ENCODE measurements at places on chromosomes 3 and 15.

GRCh38 chr3:188890572-188891270 is 281.1 kb upstream of the TPRG1 start:
- DNase-seq, result no peak

DNA sequence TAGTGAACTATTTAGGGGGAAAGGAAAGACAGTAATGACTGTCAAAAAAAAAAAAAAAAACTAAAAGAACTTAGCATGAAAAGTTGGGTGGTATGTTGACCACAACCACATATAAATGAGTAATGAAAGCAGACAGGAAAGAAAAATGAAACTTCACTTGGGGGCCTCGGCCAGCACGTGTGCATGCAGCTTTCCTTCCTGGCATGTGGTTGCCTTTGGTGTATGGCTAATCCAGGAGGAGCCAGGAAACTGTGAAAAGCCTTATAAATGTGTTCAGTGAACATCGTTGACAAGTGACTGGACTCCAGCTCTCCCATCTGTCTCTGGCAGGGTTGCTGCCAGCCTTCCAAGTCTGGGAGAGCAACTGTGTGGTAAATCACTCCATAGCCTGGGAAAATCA is 195.1 kb downstream of the DTWD1 start:
- no peak for DNase-seq

DNA sequence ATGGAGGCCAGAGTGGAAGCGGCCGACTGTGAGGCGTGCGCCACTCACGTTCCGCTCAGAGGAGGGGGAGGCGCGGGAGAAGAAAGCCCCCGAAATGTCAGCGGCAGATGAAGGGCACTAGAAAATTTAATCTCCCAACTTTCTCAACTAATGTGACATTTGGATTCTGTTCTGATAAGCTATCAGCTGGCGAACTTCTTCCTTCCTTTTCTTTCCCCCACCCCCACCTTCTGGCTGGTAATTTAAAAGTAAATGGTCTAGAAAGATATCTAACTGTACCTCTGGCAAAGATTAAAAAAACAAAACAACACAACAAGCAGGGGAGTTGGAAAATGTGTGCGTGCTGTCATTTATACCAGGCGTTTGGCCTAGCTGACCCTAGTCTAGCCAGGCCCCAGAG is 26.4 kb upstream of the TMEM115 start:
- DNase-seq, result no peak

GRCh38 chr15:98891301-98891700 is 116.3 kb downstream of the PGPEP1L start:
- DNase-seq, result no peak

DNA sequence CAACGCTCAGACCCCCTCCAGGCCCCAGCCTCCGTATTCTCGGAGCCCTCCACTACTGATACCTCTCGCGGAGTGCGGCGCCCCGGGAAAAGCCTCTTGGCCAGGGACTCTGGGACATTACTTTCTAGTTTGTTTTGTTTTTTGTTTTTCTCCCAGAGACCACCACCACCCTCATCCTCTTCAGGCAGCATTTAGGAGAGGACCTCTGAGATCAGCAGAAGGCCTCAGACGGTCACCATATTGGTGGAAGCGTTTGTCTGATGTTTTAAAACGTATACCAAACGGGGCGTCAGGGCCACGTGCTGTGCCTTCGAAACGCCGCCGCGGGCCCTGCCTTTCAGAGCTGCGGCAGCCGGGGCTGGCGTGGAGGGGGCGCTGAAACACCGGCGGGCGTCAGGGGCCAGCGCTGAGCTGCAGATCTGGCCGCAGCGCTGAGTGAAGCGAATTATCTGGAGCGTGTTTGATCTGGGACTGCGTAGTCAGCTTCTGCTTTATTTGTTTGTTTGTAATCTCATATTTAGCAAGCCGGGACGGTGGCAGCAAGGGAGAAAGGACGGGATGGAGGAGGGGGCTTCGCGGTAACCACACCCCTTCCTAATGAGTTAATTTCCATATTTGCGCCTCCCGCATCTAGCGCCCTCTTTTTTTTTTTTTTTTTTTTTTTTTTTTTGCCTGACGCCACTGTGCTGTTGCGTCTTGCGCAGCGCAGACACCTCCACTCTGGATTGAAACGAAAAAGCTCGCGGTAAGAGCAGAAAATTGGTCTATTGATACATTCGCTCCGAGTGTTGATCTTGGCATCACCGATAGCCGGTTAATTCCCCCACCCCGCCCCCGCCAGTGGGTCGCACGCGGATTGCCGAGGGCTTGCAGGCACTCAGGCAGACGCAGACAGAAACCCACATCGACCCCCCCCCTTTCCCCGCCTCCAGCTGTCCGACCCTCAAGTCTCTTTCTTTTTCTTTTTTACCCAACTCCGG is 14.9 kb downstream of the SOX2 start:
- no peak for DNase-seq

DNA sequence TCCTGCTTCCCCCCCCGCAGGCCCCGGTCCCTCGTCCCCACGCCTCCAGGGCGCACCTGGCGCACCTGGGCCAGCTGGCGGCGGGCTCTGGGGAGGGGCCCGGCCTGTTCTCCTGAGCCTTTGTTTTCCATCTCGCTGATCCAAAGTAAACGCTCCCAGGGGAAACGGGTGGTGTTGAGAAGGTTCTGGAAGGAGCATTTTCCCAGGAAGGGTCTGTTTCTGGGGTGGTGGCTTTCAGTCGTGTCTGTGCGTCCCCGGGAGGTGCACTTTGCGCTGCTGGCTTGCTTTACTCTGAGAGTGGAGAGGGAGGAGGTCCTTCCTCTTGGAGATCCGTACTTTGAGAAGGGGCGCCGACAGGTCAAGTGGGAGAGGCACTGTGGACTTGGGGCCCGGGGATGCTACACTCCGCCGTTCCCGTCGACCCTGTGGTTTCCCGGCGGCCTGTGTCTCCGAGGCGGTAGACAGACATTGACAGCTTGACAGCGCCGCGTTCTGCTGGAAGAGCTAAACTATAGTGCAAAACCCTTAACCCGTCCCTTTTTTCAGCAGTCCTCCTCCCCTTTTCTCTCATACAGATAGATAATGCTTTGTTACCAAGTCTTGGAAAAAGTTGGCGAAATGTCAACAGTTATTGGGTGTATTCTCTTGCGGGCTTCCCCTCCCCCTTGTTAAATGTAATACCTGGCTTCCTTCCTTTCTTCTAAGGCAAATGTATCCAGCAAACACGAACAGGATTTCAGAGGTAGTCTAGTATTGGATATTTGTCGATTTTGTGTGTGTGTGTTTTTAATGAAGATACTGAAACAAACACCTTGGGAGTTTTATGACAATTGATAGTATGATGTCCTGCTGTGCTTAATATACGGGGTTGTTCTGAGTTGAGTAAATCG is 6.5 kb downstream of the TPM1 start:
- DNase-seq, result no peak

- DNase-seq, result no peak
Observed at GRCh38 chr3:146052791-146053310, 108.1 kb downstream of the PLOD2 start.

DNA sequence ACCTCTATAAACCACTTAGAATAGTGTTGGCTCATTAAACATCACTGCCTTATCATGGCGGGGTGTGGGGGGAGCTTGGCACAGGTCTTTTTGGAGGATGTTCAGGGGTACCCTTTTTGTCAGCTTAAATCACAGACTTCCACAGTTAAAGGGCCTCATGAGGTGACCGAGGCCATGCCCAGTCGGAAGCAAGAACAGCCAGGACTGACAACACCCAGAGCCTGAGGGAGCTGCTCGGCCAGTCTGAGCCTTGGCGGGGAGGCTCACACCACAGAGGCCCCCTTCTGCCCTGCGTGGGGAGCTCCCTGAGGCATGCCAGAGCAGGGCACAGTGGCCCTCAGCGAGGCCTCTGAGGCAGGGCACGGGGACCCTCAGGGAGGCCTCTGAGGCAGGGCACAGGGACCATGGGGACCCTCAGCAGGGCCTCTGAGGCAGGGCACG is 49.5 kb downstream of the UMPS start:
- no peak for DNase-seq

DNA sequence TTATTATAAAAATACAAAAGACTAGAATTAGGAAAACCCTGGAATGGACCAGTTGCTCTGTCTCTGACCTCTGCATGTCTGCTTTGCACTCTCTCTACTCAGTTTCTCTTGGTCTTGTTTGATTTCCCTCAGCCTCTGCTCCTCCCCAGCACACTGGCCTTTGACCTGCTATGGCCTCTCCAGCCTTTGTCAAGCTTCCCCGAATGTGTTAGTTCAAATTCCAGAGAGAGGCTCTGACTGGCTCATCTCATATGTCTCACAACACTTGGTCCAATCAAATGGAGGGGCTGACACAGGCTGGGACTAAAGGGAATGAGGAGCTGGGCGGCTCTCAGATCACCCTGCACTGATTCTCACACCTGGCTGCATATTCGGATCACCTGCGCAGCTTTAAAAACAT is 52.4 kb upstream of the CMTM8 start:
- DNase-seq, result no peak

- no peak for DNase-seq
Observed at GRCh38 chr3:18771931-18772330, 346.8 kb upstream of the SATB1 start.

Measured in activated CD4-positive, CD25-positive, alpha-beta regulatory T cell (primary cell).